Activated T-helper 17 cell treated with anti-CD3 and anti-CD28 coated beads, Interleukin-2, amount 50 U/mL, for 72 hours (primary cell): ENCODE measurements at places on chromosomes 6 and 20.
A peak's percentile ranks its signal among the peaks of the same experiment; 100 is the strongest.

DNA sequence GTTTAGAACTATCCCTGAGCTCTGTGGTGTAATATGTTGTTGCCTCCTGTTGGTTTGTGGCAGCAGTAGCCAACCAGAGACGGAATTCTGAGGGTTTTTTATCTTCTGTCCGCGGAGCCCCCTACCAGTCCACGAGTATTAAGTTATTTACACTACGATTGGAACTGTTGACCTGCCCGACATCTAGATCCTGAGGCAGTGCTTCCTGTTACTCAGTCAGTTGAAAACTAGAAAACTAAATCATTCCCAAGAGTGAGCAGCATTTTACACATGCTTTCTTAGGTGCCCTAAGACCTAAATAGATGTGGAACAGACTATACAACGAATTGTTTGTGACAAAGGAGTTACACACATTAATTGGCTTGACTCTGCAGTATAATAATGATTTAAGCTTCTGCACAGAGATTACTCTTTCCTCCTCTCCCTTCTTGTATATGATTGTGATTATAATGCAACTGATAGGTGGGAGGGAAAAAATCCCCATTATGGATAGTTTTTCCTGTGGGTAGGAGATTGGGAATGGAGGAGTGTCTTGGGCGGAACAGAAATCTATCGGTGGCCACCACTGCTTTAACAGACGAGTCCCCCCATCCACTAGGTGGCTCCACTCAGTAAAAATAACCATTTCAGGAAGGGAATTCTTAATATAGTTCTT lies 1.7 kb downstream of the LOC128125822 start:
- ATAC-seq, result peak; percentile 13

- no peak for ATAC-seq
Observed at GRCh38 chr6:50180646-50181045, 130.9 kb upstream of the DEFB112 start.

GRCh38 chr6:108982154-108983113 lies 112.2 kb downstream of the SESN1 start:
- no peak for ATAC-seq

DNA sequence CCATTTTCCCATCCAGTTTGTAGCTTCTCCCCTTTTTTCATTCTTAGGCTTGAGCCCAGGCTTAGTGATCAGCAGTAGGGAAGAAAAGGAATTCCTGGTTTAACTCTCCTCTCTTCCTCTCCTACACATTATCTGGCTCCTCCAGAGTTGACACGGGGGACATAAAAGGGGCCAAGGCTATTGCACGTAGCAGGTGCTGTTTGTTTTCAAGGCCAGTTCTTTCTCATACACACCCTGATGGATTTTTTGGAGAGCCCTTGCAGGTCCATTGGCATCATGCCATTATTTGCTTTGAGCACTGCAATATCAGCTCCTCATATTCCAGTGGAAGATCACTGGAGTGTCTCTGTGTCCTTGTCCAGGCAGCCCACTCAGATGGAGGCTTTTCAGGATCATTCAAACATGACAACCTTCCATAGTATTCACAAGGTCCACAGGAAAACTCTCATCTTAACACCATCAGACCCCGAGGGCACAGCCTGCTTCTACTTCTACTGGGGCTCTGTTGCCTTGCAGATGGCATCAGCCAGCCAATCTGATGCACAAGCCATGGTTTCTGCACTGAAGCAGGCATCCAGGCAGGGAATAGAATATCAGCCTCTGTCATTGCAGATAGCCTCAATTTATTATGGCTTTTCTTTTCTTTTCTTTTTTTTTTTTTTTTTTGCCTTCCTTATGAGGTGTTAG lies 18.8 kb downstream of the PLCB4 start:
- ATAC-seq, result no peak

- no peak for ATAC-seq
Observed at GRCh38 chr20:55471052-55472006, 534.0 kb downstream of the CBLN4 start.
